ENCODE measurements at places on chromosomes 7 and 10.

DNA sequence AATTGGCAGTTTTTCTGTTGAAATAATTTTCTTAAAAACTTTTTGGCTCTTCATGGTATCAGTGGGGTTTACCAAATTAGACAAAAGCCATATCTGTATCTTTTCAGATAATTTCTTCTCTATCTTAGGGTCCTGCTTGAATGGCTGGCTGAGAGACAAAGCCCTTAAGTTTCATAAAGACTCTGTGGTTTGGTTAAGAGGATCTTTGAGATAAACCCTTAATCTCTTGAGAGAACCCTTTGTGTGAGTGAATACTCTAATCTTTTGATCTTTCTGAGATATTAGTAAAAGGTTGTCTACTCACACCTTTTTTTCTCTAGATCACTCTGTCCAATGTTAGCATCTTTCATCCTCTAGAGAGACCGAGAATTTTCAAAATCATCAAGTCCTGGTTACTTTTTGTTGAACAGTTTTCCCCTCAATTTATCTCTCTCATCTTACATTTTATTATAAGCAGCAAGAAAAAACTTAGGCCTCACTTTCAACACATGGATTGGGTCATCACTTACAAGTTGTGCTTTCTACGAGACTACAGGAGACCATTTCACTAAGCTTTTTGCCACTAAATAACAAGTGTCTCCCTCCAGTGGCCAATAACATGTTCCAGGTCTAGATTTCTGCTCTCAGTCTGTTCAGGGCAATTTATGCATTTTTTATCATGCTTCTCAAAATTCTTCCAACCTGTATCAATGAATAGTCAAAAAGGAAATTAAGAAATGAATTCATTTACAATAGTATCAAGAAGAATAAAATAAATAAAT lies 28.4 kb downstream of the DNAJC9 start:
- no peak for DNase-seq

GRCh38 chr10:129023082-129023481 lies 444.0 kb upstream of the MGMT start:
- DNase-seq, result no peak

DNA sequence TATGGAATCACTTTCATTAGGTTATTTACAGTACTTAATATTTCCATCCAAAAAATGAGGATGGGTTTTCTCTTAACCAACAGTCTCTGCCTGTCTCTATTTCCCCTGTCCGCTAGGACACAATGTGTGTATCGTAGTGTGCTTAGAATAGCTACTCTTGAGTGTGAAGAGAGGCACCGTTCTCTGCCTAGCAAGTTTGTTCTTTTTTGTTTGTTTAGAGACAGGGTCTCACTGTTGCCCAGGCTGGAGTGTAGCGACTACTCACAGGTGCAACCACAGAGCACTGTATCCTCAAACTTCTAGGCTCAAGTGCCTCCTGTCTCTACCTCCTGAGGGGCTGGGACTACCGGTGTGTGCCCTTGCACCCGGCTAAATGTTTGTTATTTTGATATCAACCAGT lies 121.9 kb downstream of the ANK3 start:
- no peak for DNase-seq

GRCh38 chr7:136030330-136030729 lies 53.2 kb upstream of the MTPN start:
- no peak for DNase-seq

- no peak for DNase-seq
These were observed 239.5 kb downstream of the KIAA1217 start for GRCh38 chr10:24448351-24448999.

DNA sequence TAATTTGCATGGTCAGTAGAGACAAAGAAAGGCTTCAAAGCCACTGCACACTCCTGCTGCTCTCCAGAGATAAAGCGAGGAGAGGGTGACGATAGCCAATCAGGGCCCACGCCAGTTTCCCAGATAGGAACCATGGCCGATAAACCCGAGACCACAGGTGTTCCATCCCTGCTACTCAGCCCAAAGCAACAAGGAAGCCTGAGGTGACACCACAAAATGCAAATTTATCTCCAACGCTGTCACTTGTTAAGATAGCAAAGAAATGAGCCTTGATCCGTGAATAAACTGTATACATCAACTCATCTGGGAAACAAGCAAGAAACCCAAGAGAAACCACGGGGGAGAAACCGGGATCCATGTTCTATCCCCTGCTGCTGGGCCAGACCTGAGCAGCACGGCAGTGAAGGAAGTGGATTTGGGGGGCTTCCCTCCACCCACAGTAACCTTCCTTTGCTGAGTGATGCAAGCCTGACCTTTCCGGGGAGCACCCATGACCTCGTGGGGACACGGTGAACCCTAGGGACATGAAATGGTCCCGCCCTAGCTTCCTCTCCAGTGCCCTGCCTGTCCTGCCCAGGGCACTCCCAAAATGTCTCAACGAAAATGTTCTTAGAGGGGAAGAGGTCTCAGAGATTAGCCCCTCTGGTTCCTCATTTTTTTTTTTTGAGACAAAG lies 164.6 kb downstream of the PTPRN2 start:
- peak; percentile 66 for DNase-seq

DNA sequence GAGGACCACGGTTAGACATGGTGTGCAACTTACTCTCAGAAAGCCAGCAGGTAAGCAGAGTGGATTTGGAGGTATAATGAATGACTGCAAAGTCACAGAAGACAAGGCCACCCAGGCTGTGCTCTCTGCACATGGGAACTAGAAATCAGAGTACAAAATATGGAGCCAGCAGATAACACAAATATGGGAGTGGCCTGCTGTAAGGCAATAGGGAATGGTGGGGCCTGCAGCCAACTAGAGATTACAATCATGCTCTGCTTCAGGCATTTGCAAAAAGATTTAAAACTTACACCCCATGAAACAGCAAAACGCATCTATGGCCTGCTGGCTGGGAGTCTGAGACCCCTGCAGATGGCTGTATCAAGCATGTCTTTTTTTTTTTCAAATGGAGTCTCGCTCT lies 47.0 kb downstream of the RGS10 start:
- DNase-seq, result no peak

DNA sequence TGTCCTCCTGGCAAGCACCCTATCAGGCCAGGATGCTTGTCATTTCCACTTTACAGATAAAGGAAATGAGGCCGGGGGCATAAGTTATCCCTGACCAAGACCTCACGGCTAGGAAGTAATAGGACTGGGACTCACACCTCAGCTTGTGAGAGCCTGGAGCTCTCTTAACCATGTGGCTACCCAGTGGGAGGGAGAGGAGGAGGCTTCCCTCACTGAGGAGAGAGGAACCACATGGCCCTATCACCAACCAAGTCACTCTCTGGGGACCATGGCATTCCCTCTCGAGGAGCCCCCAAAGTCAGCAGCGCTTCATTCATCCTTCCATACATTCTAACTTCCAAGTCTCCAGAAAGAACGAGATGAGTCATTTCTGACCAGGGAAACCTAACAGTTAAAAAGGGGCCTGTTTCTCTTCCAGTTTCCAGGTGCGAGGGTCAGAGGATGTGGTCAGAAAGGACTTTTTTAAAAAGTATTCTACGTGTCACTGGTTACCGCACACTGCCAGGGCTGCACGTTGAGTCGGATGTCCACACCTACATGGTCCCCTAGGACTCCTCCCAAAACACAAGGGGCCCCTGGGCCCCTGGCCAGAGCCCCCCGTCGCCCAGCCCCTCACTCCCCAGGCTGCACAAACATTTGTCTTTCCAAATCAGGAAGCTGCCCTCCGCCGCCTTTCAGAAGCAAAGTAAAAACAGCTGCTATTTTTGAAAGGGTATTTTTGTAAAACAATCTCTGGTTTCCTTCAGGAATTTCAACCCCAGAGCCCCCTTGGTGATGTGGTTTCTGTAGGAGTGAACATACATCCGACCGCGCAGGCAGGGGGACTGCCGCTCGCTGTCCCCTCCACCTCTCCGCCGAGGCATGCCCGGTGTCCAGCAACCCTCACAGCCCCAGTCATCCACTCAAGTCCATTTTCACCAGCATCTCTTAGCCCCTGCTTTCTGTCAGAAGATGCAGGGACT lies 128.2 kb upstream of the CHST15 start:
- DNase-seq, result no peak

DNA sequence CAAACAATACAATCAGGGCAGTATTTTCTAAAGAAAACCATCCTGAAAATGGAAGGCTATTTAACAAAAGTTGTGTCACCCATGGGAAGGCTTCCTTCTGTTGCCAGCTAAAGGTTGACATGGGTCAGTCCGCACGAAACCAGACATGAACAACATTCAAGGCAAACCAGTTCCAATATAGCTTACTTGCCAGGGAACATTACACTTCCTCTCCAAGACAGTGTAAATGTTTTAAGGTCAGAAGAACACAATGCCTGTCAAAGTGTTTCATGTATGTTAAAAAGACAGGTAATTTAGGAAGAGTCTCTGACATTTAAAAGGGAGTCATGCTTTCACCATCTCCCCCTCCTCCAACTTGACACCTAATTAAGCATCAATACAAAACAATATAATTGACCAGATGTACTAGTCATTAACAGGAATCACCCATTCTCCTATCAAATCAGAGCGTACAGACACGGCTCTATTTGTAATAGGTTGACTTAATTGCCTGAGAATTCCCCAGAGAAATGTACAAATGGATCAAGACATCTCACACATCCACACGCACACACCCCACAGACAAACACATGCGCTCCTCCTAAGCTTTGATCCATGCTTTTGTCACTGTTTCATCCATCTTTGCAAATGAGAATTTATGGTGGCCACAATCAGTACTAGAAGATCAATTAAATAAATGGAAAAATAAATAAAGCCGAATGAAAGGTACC lies 69.5 kb downstream of the CACNA2D1 start:
- DNase-seq, result no peak

GRCh38 chr7:110894111-110894510 lies 196.8 kb upstream of the LRRN3 start:
- DNase-seq, result no peak

- DNase-seq, result no peak
These were observed 107.6 kb downstream of the TES start for GRCh38 chr7:116317907-116318306.

- no peak for DNase-seq
These were observed 104.4 kb upstream of the MACROH2A2 start for GRCh38 chr10:69948261-69948660.

DNA sequence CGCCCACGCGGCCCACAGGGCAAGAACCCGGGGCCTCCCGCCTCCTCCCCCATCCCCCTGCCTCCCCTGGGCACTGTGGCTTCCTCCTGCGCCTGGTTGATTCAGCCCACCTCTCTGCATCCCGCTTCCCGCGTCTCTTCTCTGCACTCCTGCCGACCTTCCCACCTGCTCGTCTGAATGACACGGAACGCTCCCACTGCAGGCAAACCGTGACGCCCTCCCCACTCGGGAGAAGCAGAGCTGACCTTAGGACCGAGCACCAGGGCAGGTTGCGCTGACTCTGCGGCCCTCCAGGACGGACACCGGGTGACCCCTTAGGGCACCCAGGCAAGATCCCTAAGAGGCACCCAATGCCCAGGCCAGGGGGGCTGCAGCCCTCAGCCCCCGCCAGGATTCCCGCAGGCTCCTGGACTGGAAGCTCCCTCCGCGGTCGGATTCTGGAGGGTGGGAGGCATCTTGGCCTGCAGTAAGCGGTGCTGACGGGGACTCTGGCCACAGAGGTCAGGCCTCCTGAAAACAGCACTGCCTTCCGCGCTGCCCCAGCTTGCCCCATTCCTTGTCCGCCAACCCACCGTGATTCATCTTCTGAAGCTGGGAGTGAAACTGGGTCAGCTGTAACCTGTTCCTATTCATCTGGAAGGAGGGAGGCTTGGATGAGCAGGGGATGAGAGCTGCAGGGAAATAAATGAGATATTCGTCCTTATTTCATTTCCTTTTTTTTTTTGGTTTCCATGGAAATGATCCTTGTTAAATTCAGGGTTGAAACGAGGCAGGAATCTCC lies 990 bp downstream of the CALML3 start:
- no peak for DNase-seq

DNA sequence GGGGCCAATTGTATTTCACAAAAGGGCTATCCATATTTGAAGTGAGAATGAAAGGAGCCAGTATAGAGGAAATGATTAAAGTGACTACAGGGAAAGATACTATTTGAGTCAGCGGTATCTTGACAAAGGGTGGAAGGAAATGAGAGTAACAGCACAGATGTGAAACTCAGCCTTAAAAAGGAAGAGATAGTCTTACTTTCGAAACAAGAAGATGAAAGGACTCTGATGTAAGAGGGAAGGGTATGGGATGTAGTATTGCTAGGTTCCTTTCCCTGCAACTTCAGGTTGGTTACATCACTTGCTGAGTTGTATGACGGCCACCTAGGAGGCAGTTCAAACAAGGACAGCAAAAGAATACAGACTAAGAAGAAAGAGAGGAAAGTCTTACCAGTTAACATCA lies 13.7 kb downstream of the CISD1 start:
- DNase-seq, result no peak

DNA sequence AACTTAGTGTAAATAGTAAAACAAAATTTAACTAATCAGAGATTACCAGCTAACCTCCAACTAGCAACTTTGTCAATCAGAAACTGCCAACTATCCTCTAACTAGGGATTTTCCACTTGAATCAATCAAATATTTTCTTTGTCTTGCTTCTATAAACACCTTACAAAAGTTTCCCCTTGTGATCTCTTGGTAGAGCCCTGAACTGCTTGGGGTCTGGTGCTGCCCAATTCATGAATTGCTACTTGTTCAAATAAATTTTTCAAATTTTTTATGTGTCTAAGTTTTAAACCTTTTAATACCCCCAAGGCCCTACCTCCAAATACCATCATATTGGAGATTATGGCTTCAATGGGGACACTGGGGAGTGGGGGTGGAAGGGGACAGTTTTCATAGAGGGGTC lies 24.0 kb upstream of the AKR1B1 start:
- no peak for DNase-seq

- DNase-seq, result no peak
These were observed 90.9 kb upstream of the TNRC18 start for GRCh38 chr7:5514440-5515035.

GRCh38 chr10:97763411-97763810 lies 8.4 kb downstream of the SFRP5 start:
- no peak for DNase-seq

DNA sequence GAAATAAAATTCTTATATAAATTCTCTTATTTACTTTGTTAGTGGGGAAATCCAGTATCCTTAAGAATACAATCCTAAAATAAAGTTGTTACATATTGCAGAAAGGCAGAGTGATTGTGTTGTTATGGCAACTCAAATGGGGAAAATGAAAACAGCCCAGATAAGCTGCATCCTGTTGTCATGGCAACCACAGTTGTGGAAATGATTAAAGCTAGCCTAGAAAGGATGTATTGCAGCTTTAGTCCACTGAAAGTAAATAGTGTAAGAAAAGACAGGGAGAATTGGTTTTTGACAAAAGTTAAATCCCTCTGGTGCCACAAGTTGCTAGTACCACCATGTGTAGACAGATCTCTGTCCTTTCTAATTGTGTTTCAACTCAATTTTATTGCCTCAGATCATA lies 43.2 kb downstream of the BTRC start:
- no peak for DNase-seq

- DNase-seq, result no peak
These were observed 96.4 kb downstream of the SLIT1 start for GRCh38 chr10:97089209-97089870.

DNA sequence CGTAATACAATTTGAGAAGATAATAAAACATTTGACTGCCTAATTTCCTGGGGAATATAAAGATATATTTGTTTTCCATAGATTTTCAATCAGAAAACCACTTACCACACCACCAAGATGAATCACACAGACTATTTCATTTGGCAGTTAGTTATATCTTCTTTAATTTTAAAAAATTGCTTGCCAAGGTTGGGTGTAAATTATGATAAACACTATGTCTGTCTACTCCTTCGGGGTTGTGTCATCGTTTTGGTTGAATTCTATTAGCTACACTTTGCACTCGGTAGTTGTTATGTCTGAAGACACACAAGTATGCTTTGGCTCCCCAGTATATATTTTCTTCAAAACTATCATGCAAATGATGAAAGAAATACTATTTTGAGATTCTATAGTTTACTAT lies 594.8 kb upstream of the SEMA3D start:
- no peak for DNase-seq
